ENCODE measurements at places on chromosomes 13 and 19.

DNA sequence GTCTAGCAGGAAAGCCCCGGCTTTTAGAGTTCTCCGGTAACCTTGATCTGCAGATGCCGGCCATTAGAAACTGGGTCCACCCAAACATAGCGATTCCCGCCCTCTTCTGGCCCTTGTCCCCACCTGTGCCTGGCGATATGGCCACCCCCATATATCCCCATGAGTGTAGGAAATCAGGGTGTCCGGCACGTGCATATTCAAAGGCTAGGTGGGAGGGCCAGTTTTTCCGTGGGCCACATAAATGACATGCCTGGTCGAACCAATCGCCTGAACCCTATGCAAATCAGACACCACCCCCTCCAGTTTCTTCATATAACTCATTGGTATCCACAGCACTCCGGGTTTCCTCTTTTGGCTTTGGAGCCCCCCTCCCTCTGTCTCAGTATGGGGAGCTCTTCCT is 37.4 kb downstream of the ERICH4 start:
- DNase-seq: no peak

GRCh38 chr19:648305-648704 is 8.6 kb downstream of the FGF22 start:
- no peak for DNase-seq

DNA sequence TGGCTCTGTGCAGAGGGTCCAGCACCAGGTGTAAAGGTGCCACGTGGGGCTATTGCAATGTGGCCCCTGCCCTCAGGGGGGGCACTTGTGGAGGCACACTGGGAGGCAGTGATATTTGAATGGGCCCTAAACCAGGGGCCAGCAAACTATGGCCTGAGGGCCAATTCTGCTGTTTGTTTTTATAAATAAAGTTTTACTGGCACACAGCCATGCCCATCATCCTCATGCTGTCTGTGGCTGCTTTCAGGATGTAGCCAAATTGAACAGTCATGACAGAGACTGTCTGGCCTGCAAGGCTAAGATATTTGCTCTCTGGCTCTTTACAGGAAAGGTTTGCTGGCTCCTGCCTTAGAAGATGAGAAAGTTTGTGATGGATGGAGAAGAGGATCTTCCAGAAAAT is 33.9 kb upstream of the RANBP3 start:
- DNase-seq: no peak

DNA sequence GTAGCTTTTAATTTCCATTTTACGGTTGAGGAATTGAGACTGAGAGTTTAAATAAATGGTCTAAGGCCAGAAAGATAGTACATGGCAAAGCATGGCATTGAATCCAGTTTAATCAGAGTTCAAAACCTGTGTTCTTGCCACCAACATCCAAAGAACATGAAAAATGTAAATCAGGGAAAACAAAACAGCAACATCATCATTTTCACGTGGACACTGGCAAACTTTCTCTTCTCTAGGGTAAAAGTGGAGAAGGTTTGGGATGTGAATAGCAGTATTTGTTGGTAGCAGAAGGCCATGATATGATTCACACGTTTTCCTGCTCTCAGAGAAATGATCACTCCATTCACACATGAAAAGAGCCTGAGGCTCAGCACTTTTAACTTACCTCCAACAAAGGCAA is 357.7 kb downstream of the UQCRFS1 start:
- DNase-seq: no peak

- DNase-seq: no peak
Measured at GRCh38 chr13:76684336-76684735, 201.9 kb downstream of the KCTD12 start.

- no peak for DNase-seq
Measured at GRCh38 chr13:32737111-32737571, 150.9 kb downstream of the PDS5B start.

DNA sequence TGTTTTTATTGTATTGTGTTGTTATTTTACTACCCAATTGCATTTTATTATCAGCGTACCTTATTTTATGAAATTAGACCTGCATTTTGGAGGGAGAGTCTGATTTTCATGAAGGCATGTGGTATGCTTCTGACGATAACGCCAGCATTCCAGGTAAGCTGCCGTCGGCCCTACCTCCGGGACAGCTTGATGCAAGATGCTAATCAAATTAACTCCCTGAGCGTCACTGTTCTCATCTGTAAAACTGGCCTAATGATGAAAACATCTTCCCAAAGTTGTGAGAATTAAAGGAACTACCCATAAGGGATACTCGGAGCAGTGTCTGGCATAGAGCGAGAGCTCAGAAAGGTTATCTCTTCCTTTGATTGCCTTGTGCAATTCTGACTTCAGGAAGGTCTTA is 12.9 kb upstream of the LAIR2 start:
- DNase-seq: no peak

- DNase-seq: no peak
Measured at GRCh38 chr19:37718304-37718703, 1.3 kb downstream of the ZNF607 start.

DNA sequence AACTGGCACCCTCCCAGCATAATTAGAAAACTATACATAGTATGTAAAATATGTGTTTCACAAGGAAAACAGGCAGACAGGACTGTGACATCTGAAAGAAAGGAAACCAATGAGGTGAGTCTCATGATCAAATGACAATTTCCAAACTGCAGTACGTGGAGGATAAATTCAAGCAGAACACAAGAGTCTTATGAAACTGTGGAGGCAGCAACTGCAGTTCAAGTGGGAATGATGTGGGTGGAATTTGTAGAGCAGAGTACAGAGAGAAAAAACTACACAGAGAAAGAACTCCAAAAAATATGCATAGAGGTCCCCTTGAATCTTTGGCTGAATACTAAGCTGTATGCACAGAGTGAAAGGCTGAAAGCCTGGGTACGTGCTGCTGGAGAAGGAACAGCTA is 9.7 kb downstream of the SIGLEC6 start:
- DNase-seq: no peak

- no peak for DNase-seq
Measured at GRCh38 chr13:95361686-95362085, 60.4 kb upstream of the ABCC4 start.

- no peak for DNase-seq
Measured at GRCh38 chr19:29861574-29861973, 49.8 kb downstream of the CCNE1 start.

- DNase-seq: no peak
Measured at GRCh38 chr13:52414051-52414450, 8.1 kb upstream of the THSD1 start.

DNA sequence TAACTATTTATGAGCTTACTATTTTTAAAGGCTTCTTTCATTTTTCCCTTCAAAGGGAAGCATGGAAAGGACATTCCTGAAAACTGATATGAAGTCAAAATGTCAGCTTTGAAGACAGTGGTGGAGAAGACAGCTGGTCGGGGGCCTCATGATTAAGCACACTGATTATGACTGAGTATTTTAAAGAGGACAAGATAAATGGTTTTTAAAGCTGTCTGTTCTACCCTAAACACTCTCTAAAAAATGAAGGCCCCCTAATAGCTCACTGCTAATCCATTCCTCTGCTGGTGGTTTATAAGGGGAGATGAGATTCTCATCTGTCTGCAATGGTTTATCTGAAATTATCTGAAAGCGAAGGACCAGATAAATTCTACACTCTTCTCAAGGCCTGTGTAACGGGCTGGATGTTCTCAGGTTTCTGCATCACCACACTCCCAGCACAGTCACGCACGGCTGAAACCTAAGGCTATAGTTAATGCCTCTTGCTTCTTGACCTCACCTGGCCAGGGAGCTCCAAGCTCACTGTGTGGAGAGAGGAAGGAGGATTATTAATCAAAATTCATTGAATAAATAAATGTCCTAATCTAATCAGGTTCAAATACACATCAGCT is 86.9 kb upstream of the DOCK9 start:
- DNase-seq: no peak

DNA sequence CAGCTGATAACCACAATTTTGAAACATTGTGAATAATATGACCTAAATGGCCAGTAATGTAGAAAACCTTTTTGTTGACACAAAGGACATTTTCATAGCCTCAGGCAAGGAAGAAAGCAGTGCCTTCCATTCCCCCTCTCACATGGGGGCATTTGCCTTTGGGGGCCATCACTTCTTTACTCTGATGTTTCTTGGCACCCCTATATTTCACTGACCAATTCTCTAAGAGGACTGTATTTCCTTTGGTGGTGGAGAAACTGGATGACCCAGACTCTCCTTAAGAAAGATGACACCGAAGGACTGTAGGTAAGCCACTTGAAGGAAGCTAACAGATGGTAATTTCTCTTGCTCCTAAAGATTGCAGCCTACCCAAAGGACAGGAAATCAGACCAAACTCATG is 254.6 kb downstream of the DCLK1 start:
- no peak for DNase-seq

- no peak for DNase-seq
Measured at GRCh38 chr19:21454901-21455300, 50.5 kb upstream of the ZNF429 start.

- DNase-seq: no peak
Measured at GRCh38 chr13:24165746-24166145, 5.2 kb downstream of the SPATA13 start.

DNA sequence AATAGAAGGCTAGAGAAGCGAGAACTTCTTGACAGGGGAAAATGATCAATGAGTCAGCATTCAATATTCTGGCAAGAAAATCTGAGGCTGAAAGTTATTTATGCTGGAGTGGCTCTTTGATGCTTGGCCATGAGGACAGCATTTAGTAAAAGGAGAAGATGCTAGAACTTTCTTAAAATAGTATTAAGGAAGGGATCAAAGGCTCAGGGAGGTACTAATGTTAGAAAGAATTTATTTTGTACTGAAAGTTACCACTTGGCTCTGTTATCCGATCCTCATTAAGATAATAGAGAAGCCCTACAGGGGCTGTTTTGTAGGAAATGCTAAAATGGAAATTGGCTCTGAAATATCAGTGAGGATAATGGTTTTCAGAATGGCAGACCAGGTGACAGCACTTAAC is 1774.6 kb upstream of the PCDH20 start:
- DNase-seq: no peak

GRCh38 chr13:25541434-25542123 is 169.8 kb downstream of the ATP8A2 start:
- no peak for DNase-seq

GRCh38 chr19:42272535-42272897 is 3.5 kb downstream of the CIC start:
- no peak for DNase-seq

- no peak for DNase-seq
Measured at GRCh38 chr13:25973085-25973484, 78.7 kb downstream of the SHISA2 start.

DNA sequence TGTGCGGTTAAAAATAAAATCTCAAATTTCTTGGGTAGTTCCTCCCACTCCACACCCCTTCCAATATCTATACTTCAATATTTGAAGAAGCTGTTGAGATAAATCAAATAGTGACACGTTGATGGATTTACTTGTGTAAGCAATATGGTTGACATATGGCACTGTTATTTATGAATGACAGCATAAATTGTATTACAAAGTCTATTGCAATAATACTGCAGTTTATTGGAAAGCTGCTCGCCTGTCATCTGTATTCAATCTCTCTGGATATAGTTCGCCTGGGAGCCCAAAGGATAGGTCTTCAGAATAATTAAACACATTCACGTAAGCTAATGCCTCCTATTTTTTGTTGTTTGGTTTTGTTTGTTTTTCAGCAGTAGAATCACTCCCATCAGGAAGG is 5.0 kb upstream of the ZIC5 start:
- no peak for DNase-seq

GRCh38 chr13:109146393-109146792 is 517.0 kb downstream of the MYO16 start:
- DNase-seq: no peak

GRCh38 chr19:42286349-42287016 is 15.4 kb upstream of the PRR19 start:
- DNase-seq: peak; percentile 86

GRCh38 chr19:39428283-39429112 is 7.3 kb downstream of the RPS16 start:
- DNase-seq: no peak

DNA sequence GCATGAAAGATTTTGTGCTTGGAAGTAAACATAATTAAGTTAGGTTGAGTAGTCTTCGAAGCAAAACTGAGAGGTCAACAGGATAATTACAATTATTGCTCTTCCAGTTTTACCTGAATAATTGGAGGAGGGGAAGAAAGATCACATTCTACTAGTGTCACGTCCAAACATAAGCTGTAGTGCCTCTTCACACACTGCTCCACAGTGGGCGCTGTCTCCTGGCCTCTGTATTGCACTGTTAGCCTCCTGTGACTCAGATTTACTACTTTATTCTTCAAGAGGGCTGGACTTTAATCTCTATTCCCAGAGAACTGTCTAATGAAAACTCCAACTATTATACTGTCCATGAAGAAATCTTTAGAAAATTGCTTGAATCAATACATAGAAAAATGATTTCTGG is 62.9 kb downstream of the TRPC4 start:
- DNase-seq: no peak

GRCh38 chr19:13255719-13256059 is 105.5 kb downstream of the IER2 start:
- no peak for DNase-seq

DNA sequence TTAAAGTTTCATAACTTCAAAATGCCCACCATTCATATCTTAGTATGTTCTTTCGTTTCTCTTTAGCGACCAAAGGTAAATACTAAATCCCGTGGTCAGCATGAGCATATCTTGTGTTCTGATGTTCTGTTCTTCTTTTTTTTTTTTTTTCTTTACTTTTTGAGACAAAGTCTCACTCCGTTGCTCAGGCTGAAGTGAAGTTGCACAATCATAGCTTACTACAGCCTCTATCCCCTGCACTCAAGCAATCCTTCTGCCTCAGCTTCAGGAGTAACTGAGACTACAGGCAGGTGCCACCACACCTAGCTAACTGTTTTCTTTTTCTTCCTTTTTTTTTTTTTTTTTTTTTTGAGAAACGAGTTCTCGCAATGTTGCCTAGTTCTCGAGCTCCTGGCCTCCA is 60.9 kb upstream of the ATP12A start:
- DNase-seq: no peak

DNA sequence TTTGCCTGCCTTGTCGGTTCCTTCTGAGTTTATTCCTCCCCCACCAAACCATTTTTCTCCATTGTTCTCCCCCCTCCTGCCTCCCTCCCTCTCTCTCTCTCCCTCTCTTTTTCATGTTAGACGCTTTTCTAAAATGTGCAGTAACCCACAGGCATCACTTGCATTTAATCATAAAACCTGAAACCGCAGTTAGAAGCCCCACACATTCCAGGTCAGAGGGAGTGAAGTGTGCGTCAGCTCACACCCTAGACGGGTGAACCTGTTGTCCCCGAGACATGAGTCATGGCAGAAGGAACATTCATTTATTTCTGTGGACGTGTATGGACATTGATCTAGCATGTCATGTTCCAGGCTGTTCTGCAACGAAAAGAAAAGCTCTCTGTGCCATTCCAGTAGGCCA is 19.9 kb downstream of the ONECUT3 start:
- DNase-seq: no peak

- no peak for DNase-seq
Measured at GRCh38 chr19:18157465-18158063, 4.6 kb downstream of the PIK3R2 start.

GRCh38 chr19:19595171-19595701 is 23.3 kb downstream of the PBX4 start:
- no peak for DNase-seq

GRCh38 chr13:113051641-113052040 is 54.0 kb upstream of the F7 start:
- DNase-seq: no peak
